ENCODE measurements at places on chromosomes 5 and 9. TPM values are rescaled to one million over a fixed set of nuclear protein-coding genes. Genes with fewer than 3 reads are reported as not detected.
A peak's percentile ranks its signal among the peaks of the same experiment; 100 is the strongest.

Gene CNTNAP3B
- 3.4 TPM for total RNA-seq

DNA sequence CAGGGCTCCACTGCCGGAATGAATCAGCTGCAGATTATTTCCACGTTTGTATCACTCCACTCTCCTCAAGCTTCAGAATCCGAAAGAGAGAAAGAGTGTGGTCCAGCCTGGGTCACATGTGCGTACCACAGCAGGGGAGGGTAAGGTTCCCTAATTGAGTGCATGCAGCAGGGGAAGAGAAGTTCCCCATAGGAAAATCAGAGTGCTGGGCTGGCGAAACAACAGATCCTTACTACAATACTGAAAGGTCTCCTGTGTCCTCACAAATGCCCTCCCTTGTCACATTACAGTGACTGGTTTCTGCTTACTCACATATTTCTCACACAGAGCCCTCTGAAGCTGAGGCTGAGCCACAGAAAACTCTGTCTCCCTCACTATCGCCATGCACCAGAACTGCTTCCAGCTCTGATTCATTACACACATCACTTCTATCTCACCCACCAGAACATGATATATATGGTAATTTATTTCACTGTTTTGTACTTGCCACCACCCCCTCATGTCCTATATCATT is 532.2 kb upstream of the TUSC1 start:
- DNase-seq: no peak

GRCh38 chr5:165459232-165459631 is 1953.8 kb downstream of the MAT2B start:
- no peak for DNase-seq

DNA sequence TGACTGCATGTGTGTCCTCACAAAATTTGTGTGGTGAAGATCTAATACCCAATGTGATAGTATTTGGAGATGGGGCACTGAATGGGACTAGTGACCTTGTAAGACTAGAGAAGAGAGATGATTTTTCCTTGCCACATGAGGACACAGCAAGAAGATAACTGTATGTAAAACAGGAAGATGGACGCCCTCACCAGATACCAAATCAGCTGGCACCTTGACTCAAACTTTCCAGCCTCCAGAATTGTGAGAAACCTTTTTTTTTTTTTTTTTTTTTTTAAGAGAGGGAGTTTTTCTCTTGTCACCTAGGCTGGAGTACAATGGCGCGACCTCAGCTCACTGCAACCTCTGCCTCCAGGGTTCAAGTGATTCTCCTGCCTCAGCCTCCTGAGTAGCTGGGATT is 40.3 kb downstream of the UBTD2 start:
- no peak for DNase-seq

Gene CCDC152
- total RNA-seq: 1.2 TPM

GRCh38 chr9:134039386-134040175 is 14.3 kb downstream of the BRD3OS start:
- DNase-seq: no peak

Gene PCDHGA2
- total RNA-seq: 2.0 TPM

DNA sequence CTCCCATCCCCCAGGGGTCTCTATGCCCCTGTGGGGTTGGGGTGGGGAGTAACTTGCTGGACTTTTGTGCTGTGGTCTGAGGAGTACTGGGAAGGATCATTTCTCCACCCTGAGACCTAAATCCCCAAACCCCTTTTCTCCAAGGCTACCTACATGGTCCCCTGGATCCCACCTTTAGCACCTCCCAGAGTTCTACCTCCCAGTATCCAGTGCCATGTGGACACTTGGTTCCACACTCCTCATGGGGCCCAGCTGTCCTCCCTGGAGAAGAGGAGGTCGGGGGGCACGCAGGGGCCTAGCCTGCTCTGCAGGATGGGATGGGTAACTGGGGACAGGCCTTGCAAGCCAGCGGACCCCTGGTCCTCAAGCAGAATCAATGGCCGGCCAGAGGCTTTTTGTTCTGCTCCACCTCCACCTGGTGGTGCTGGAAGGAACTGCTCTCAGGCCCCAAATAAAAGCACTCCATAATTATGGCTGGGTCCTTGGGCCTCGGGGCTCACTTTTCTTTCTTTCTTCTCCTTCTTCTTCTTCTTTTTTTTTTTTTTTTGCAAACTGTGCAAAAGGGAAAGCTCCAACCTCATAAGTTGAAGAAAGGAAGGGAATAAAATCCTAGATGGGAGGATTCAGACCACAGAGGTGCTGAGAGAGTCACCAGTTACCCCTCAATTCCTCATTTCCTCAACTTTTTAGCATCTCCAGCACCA is 68.4 kb downstream of the PSD2 start:
- no peak for DNase-seq

GRCh38 chr5:30997681-30998080 is 195.8 kb upstream of the CDH6 start:
- no peak for DNase-seq

DNA sequence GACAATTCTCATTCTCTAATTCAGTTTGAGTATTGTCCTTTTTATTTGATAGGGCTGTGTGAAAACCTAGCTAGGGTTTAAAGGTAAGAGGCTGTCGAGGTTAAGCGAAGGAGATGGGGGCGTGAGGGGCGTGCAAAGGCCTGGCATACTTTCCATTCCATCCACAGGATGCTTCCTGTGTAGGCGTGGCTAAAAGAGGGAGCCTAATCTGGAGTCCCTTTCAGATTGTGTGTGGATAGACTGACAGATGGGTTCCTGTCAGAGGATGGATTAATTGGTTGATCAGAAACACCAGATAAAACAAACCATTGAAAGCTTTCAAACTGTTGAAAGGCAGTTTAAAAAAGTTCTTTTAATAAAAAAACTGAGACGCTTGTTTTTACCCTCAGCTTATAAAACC is 1.1 kb upstream of the ELL2 start:
- DNase-seq: no peak

GRCh38 chr9:116080561-116080960 is 73.0 kb upstream of the PAPPA start:
- DNase-seq: no peak

- no peak for DNase-seq
Measured at GRCh38 chr5:59786334-59786805, 107.2 kb downstream of the PDE4D start.

Gene SPATA31A3
- not detected for total RNA-seq

- peak; percentile 87 for DNase-seq
Measured at GRCh38 chr9:128361986-128362646, 9.1 kb upstream of the URM1 start.

GRCh38 chr5:42970636-42971559 is 69.2 kb downstream of the ANXA2R start:
- DNase-seq: peak; percentile 80

Gene PTPRD
- 49.5 TPM for total RNA-seq

- no peak for DNase-seq
Measured at GRCh38 chr9:130003943-130004552, 38.9 kb downstream of the FNBP1 start.

DNA sequence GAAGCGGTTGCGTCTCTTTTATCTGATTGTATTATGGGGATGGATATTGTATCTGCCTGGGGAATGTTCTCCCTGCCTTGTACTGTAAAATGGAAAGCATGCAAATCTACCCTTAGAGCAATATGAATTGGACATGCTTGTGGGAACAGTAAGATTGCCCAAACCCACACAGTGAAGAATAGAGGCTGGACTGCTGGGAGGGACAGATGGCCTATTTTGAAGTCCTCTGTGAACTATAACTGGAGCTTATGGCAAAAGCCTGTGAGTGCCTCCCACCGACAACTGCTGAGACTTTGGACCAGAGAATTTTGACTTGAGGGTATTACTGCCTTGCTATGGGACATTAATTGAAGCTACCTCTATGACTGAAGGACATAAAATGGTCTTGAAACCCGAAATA is 168.9 kb downstream of the ERCC6L2 start:
- DNase-seq: no peak

Gene ATP10B
- 0.39 TPM for total RNA-seq

DNA sequence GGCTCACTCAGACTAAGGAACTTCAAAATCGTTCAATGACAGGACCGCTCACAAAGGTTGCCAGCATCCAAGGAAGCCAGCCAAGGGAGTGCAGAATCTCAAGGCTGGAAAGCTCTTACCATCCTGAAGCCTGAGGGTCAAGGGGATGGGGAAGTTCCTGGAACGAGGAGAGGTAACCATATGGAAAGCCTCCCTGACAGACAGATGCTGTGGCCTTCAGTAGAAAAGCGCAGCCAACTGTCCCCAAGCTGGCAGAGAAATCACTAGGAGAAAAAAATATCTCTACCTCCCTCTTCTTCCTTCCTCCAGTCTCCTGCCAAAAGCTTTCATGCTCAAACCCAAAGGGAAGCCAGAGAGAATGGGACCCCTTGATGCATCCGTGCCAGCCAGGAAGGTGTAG is 90.5 kb upstream of the RANBP3L start:
- no peak for DNase-seq

Gene TAF1L
- not detected for total RNA-seq

DNA sequence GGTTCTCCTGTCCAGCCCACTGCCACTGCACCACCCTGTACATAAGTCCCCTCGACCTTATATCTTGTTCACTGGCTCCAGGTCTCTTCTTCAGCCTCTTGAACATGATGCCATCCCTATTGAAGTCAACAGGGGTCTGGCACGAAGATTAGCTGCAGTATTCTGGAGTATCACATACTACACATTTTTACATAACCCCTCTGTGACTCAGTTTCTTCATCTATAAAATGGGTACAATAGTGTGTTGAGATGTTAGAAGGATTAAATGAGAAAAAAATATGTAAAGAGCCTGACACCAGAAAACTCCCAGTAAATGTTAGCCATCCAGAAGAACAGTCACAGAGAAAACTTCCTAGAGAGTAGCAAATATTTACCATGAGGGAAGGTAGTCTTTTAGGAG is 98.9 kb downstream of the PIK3R1 start:
- DNase-seq: no peak

GRCh38 chr5:16548115-16548514 is 68.7 kb downstream of the RETREG1 start:
- DNase-seq: no peak

Gene RCL1
- total RNA-seq: 22.6 TPM

DNA sequence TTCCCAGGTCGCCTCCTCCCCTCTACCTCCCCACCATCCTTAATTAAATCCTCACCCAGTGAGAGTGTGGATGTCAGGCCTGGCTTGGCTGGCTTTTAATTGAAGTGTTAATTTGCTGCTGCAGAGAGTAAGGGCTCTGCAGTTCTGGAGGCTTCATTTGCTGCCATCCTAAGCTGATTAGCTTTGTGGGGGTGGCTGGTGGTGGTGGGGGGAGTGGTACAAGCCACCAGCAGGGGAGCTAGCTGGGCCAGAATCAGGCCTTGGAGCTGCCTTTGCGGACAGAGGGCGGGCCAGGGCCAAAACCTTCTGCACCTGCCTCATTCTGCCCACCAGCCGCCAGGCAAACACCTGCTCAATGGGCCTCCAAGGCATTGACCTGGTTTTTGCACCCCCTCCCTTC is 26.8 kb upstream of the TIFAB start:
- DNase-seq: no peak

Gene ALDH7A1
- total RNA-seq: 54.3 TPM

Gene SHOC1
- total RNA-seq: 0.29 TPM

GRCh38 chr9:98791608-98792490 is 4.5 kb downstream of the ANKS6 start:
- no peak for DNase-seq

- DNase-seq: no peak
Measured at GRCh38 chr9:116275418-116276195, 122.0 kb downstream of the PAPPA start.

DNA sequence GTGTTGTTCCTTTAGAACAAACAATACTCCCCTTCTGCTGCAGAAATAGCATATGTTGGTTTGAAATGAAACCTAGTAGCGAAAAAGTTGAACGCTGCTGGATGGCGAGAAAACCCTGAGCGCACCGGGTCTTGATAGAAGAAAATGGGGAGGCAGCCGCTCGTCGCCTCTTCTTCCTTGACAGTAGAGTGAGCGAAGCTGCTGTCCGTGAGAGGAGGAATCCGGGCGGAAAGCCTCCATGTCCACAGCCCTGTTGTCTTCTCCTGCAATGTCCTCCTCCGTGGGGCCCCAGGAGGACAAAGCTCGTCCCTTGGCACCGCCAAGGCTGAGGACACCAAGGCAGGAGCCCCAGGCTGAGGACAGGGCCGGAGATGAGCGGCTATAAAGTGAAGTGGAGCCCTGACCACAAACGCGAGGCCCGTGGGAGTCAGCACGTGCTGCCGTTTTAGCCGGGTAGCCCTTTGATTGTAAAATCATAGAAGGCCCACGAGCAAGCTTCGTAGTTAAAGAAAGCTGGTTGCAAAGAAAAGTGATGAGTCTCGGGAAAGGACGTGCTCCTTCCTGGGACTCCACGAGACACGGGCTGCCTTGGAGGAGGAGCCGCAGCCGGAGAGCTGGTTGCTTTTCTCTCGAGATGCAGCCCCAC is 35.6 kb downstream of the MRPL36 start:
- no peak for DNase-seq

DNA sequence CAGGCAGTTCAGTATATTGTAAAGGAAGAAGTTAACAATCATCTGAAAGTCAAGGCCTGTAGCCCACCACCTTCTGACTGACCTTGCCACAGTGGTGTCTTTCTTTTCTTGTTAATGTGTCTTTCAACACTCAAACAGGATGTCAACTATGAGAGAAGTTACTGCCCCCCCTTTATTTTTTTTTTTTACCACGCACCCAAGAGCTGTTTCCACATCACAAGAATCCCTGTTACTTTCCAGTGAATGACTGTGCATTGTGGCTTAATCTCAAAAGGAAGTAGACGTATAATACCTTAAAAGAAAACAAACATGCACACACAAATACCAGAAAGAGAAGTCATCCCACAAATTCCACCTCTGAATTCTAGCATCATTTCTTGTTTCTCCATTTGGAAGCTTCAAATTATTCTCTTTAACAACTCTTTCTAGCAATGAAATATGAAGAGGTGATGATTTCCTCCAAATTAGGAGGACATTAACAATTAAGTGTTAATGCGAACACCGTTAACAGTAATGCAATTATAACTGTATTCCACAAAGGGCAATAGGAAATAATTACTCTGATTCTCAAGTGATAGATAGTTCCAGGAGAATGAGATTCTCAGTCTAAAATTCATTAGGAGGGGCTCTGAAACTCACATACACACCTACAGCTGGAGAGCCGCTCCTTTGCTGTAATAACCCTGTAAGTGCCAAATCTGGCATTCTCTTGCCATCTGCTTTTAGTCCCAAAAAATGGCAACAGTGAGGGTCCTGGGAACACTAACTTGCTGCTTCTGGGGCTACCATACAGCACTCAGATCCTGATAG is 201.0 kb downstream of the EFNA5 start:
- no peak for DNase-seq

Measured in left lung (tissue), 14 donors.